Kidney glomerular epithelial cell (primary cell): ENCODE measurements at places on chromosomes 5 and 9.

DNA sequence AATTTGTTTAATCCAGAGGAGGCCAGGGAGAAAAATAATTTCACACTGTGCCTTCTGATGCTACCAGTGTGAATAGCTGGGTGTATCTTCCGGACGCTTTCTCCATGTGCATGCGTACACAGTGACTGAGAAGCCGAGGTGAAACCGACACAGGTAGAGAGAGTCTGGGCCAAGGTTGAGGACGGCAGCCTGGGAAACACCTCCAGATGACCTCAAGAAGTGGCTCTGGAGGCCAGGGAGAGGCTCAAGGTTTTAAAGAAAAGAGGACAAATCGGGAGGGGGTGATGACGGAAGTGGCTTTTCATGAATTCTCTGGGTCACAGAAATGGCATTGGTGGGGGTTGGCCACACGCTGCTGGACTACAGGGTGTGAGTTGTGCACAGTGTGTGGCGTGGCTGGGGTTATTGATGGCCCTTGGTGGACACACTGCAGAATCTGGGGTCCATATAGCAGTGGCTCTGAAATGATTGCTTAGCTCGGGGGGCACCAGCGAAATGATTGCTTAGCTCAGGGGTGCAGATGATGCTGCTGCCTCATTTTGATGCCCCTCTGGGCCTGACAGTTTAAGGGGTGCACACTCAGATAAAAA lies 34.1 kb upstream of the LRRC14B start:
- no peak for DNase-seq

DNA sequence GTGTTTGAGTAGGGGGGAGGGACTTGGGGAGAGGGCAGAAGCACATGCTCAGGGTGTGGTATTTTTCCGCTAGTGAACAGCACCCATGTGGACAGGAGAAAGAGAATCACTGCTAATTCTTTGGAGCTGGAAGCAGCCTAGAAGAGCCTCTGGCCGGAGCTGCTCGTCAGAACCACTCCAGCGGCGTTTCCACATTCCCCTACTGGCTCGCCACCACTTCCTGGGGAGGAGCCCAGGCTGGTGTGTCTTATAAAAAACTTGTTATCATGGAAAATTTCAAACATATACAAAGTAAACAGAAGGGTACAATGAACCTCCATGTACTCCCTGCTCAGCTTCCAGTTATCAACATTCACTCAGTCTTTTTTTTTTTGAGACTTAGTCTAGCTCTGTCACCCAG lies 26.7 kb downstream of the LHX2 start:
- DNase-seq, result no peak

DNA sequence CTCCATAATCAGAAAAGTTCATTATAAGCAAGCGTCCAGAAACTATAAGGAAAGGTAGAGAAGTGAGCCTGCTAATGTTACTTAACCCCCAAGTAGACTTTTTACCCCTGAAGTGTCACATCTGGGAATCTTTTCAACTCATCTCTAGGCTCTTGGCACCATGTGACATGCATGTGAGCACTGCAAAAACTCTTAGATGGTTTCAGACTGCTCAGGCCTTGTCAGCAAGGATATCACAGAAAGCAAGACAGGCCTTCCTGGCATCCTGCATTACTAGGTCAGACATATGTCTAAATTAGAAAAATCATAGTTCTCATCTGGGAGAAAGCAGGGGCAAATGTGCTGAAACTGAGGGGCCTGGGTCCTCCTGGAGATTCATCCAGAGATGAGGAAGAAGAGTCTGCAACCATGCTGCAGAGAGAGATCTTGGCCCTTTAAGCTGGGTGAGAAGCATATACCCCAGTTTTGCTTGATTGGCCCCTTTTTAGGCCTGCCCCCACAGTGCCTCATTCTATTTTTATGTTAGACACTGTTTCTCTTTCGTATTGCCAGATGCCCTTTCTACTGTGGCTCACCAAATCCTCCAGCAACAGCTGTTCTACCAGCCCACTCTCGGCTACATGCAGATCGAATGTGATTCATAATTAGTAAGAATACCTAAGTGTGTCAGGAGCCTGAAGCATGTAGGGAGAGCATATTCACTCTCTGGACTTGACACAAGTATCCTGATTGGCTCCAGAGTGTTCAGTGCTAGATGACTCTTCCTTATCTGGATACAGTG lies 19.0 kb downstream of the TMEM8B start:
- peak; percentile 47 for DNase-seq

DNA sequence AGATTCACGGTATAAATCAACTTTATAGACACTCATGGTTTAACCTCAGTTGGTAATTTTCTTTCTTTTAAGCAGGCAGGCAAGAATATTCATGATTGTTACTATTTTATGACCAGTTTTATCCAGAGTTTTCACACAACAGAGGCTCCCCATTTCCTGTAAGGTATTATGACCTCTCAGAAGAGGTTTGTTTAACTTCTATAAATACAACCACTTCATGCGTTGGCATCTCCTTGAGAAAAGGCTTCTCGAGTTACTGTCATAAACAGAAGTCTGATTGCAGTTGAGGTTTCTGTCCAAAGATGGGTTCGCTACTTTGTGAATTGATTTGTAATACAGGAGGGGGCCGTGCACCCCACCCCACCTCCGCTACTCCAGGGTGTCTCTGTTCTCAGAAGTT lies 55.3 kb downstream of the ENTREP1 start:
- no peak for DNase-seq

DNA sequence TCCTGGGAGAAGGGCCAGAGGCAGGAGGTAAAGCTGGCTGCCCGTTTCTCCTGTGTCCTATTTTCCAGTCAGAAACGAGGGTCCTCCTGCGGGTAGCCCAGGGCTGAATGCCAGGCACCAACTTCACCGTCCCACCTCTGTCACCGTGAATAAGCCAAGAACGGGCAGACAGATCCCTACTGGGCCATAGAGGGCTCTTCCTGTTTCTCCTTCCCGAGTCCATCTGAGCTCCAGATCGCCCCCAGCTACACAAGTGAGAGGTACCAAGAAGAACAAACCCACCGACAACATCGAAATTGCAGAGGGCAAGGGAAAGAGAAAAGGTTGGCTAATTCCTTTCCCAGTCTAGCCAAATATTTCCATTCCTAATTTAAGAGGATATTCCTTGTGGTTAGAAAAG lies 93.7 kb downstream of the SPOCK1 start:
- DNase-seq, result no peak
